ENCODE measurements at places on chromosomes 12 and 14.

GRCh38 chr14:69612014-69612782, 802 bp downstream of the SUSD6 start:
- peak; percentile 75 for DNase-seq

DNA sequence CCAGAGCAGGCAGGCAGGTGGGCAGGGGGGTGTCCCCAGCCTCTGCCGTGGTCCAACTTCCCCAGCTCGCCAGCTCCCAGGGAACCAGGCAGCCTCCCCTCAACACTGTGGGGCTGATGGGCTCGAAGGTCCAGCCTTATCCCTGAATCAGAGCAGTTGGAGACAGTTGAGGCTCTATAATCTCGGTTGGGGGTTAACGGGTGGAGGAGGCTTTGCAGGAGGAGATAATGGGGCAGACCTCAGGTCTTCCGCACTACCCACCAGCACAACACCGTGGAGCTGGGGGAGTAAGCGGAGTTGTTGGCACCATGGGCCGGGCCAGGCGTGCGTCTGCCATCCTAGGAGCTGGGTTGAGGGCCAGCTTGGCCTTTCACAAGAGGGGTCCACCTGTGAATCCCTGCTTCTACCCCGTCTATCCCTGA, 13.9 kb upstream of the HDAC7 start:
- no peak for DNase-seq

- DNase-seq = no peak
Measured at GRCh38 chr14:68671909-68672308, 121.0 kb downstream of the ZFP36L1 start.

DNA sequence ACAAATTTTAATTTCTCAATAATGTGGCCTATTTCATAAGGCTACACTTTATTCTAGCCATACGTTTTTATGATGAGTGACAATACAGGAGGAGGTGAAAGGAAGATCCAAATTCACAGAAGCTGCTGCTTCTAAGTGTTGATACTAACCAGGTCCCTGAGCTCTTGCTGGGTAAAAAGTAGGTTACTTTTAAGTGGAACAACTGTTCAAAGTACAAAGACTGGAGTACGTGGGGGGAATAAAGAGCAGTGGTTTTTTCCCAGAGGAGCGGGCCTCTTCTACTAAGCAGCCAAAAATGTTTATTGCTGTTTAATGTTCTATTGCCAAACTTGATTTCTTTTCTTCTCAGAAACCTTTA, 301.8 kb downstream of the AEBP2 start:
- DNase-seq = no peak

DNA sequence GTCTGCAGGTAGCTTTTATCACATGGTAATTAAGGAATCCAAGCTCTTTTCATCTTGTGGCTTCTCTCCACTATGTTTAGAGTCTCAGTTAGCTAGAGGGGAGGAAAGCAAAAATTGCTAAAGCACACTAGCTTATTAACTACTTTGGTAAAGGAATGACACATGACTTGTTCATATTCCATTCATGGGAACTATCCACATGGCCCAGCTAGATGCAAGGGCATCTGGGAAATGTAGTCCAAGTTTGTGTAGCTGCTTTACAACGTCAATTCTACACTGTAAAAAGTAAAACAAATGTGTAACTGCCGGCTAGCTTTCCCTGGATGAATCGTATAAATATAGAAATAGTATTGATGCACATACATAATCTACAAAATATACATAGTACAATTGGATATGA, 244.5 kb upstream of the LRFN5 start:
- no peak for DNase-seq

GRCh38 chr14:85531587-85532373, 1.8 kb downstream of the FLRT2 start:
- DNase-seq = peak; percentile 94

DNA sequence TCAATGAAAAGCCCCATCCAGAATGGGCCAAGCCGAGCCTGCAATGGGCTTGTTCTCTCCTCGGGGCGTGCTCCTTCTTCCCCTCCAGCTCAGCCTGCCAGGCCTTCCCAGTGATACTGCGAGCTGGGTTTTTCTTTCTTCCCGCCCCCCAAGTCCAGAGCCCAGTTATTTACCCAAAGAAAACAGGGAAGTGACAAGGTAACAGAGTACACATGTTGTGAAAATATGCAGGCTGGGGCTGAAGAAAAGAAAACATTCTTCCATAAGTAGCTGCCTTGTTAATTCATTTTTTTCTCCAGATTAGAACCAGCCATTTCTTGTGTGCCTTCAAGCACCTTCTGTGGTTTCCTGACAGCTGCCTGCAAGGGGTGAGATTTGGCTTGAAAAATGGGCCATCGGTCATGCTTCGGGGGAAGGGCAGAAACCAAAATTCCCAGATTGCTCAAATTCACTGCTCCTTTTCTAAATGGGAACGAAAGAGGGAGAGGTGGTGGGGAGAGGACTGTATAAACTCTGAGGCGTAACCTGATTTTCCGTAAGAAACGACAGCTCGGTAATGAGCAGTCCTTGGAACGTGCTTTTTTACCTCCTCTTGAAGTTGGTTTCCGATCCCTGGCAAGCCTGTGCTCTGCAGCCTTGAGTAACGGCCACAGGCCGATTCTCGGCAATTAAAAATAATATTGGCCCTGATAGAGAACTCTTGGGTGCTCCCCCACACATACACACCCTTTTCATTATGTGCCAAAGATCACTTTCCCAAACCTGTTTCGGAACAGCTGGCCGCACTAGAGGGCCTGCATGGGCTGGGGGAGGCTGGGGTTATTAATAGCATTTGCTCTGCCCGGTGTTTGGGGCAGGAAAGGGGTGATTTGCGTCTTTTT, 229.4 kb downstream of the ZFP36L1 start:
- no peak for DNase-seq

- DNase-seq = no peak
Measured at GRCh38 chr12:109923481-109924245, 23.6 kb downstream of the TCHP start.

- no peak for DNase-seq
Measured at GRCh38 chr12:131275824-131276223, 322.1 kb downstream of the ADGRD1 start.

DNA sequence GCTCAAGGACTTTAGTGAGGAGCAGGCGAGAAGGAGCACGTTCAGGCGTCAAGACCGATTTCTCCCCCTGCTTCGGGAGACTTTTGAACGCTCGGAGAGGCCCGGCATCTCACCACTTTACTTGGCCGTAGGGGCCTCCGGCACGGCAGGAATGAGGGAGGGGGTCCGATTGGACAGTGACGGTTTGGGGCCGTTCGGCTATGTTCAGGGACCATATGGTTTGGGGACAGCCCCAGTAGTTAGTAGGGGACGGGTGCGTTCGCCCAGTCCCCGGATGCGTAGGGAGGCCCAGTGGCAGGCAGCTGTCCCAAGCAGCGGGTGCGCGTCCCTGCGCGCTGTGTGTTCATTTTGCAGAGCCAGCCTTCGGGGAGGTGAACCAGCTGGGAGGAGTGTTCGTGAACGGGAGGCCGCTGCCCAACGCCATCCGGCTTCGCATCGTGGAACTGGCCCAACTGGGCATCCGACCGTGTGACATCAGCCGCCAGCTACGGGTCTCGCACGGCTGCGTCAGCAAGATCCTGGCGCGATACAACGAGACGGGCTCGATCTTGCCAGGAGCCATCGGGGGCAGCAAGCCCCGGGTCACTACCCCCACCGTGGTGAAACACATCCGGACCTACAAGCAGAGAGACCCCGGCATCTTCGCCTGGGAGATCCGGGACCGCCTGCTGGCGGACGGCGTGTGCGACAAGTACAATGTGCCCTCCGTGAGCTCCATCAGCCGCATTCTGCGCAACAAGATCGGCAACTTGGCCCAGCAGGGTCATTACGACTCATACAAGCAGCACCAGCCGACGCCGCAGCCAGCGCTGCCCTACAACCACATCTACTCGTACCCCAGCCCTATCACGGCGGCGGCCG, 1.1 kb downstream of the PAX9 start:
- DNase-seq = peak; percentile 80

GRCh38 chr14:85580536-85581140, 50.7 kb downstream of the FLRT2 start:
- DNase-seq = no peak

- no peak for DNase-seq
Measured at GRCh38 chr12:94798113-94798512, 147.8 kb upstream of the TMCC3 start.

GRCh38 chr14:64196056-64196455, 98.1 kb downstream of the ESR2 start:
- peak; percentile 6 for DNase-seq

DNA sequence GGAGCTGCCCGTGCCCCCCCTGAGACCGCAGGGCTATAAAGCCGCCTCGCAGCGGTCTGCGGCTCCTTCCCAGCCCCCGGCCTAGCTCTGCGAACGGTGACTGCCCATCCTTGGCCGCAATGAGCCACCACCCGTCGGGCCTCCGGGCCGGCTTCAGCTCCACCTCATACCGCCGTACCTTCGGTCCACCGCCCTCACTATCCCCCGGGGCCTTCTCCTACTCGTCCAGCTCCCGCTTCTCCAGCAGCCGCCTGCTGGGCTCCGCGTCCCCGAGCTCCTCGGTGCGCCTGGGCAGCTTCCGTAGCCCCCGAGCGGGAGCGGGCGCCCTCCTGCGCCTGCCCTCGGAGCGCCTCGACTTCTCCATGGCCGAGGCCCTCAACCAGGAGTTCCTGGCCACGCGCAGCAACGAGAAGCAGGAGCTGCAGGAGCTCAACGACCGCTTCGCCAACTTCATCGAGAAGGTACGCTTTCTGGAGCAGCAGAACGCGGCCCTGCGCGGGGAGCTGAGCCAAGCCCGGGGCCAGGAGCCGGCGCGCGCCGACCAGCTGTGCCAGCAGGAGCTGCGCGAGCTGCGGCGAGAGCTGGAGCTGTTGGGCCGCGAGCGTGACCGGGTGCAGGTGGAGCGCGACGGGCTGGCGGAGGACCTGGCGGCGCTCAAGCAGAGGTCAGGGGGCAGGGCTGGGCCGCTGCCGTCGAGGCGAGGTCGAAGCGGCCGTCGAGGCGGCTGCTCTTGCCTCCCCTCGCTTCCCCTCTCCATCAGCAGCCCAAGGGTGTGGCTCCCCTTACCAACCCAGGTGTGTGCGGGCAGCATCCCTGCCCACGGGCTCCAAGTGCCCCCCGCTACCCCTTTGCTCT, at the start of gene PRPH:
Gene PRPH (plus strand): TSS at position 66 of the 855 bp plus-strand sequence. CDS start 54 bp downstream, at position 120.
- DNase-seq = no peak

DNA sequence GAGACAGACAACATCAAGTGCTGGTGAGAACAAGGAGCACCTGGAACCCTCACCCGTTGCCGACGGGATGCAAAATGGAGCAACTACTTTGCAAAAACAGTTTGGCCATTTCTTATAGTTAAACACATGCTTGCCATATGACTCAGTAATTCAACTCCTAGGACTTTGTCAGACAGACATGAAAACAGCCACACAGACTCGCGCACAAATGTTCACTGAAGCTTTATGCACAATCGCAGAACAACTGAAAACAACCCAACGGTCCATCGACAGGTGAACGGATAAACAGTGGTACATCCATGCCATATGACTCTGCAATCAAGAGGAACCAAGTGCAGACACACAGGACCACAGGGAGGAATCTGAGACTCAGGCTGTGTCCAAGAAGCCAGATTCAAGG, 30.8 kb downstream of the NCOR2 start:
- DNase-seq = no peak

- DNase-seq = no peak
Measured at GRCh38 chr14:34099635-34100034, 148.8 kb upstream of the EGLN3 start.

GRCh38 chr12:56878010-56878339, 56.2 kb downstream of the SDR9C7 start:
- DNase-seq = no peak

- DNase-seq = no peak
Measured at GRCh38 chr12:88367231-88367630, 213.0 kb downstream of the KITLG start.

- no peak for DNase-seq
Measured at GRCh38 chr14:35380794-35381193, 23.8 kb downstream of the NFKBIA start.

DNA sequence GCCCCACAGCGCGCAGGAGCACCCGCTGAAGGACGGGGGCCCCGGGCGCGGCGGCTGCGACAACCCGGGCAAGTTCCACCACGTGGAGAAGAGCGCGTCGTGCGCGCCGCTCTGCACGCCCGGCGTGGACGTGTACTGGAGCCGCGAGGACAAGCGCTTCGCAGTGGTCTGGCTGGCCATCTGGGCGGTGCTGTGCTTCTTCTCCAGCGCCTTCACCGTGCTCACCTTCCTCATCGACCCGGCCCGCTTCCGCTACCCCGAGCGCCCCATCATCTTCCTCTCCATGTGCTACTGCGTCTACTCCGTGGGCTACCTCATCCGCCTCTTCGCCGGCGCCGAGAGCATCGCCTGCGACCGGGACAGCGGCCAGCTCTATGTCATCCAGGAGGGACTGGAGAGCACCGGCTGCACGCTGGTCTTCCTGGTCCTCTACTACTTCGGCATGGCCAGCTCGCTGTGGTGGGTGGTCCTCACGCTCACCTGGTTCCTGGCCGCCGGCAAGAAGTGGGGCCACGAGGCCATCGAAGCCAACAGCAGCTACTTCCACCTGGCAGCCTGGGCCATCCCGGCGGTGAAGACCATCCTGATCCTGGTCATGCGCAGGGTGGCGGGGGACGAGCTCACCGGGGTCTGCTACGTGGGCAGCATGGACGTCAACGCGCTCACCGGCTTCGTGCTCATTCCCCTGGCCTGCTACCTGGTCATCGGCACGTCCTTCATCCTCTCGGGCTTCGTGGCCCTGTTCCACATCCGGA, 1.4 kb downstream of the FZD10 start:
- DNase-seq = peak; percentile 66

DNA sequence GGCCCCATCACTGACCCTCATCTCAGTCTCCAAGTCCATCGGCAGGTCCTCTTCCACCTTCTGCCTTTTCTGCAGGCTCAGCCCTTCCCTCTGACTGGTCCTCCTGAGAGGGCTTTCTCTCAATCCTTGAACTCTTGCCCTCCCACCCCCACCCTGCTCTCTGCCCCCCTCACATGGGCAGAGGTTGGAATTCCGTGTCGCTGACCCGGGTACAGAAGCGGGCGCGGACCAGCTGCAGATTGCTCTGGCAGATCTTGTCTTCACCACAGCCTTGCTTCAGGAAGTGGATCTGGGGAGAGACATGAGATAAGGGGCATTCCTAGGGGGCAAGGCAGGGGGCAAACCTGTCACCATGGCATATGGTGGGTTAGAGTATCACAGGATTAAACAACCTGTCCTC, 12.4 kb downstream of the ITGA7 start:
- DNase-seq = no peak

DNA sequence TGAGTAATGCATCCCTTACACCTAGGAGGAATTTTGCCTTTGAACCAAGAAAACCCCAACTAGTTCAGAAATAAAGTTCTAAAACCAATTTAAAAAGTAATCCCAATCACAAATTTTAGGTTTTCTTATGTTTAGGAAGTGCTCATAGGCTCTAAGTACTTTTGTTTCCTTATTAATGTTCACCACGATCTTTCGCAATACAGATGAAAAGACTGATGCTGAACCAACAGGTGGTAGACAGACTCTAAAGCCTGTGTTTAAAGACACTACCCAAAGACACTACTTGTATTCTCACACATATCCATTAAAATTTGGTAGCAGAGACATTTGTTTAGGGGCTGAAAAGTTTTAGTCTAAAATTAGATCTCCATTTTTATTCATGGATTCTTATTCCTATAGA, 10.6 kb upstream of the PHLDA1 start:
- no peak for DNase-seq

- no peak for DNase-seq
Measured at GRCh38 chr14:80150301-80150700, 61.0 kb downstream of the DIO2 start.
